Inflammatory macrophage treated with lipopolysaccharide for 4 hours (primary cell): ENCODE measurements at places on chromosomes 1 and 21.

DNA sequence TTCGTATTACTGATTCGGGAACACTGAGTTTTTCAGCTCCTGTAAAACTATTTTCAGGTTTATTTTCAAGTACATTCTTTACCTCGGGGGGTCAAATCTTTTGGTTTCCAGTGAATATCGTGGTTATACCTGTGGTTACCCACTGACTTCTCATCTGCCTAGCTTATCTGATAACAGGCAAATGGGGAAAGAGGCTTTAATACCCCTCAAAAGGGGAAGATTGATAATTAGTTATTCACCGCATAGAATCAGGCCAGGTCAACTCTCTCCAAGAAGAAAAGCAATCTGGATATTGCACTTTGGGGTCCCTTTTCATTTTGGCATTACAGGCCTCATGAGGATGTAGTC lies 23.0 kb downstream of the RUNX1 start:
- DNase-seq = no peak

DNA sequence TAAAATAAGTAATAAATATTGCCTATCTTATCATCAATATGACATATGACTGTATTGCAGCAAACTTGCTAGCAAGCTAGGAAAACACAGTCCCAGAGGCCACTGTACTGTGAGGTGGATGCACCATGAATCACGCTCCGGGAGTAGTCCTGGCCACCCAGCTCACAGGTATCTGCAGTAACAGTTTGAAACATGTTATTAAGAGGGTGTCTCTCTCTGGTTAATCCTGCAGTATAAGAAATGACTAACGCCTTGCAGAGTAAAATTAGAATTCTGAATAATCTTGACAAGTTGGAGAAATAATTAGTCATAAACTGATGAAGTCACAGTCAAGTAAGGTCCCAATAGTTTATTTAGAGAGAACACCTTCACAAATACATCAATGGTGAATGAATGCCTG lies 34.0 kb upstream of the DPT start:
- DNase-seq = no peak

DNA sequence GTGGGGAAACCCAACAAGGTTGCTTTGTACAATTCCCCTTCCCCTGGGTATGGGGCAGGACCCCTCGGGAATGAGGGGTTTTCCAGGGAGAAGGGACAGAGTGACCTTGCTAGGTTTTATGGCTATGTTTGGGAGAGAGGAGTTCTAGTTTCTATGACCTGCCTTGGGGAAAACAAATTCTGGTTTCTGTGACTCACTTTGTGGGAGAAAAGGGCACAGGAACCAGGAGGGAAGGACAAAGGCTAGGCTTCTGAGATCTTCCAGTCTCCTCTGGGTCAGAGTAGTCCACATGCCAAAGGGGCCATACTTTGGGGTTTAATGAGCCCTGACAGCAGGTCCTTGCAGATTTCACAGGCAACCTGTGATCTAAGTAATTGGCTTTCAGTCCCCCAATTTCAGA lies 5.5 kb upstream of the PTGER3 start:
- no peak for DNase-seq

GRCh38 chr1:153265457-153265856 lies 6.0 kb downstream of the LORICRIN start:
- no peak for DNase-seq

DNA sequence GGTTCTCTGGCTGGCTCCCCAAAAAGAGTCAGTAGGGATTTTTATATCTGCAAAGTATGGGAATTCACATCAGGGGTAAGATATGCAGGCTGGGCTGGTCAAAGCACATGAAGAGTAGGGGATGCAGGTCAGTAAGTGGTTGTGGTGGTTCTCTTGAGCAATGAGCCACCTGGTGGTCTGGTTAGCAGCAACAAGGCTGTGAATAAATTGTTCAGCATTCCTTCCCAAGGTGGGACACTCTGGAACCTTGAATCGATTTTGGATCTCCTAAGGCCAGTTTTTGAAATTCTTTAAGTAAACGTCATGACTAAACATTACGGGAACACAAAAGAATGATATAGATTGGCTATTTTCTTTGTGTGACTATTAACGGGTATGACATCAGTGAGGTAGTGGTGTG lies 563.0 kb upstream of the NEGR1 start:
- no peak for DNase-seq

- no peak for DNase-seq
Observed at GRCh38 chr1:219966071-219966349, 37.7 kb upstream of the SLC30A10 start.

GRCh38 chr1:7942214-7942921 lies 1.7 kb upstream of the TNFRSF9 start:
- DNase-seq = peak; percentile 79

- no peak for DNase-seq
Observed at GRCh38 chr1:56814205-56814604, 5.0 kb downstream of the FYB2 start.

- no peak for DNase-seq
Observed at GRCh38 chr21:46557469-46557868, 47.4 kb downstream of the S100B start.

- no peak for DNase-seq
Observed at GRCh38 chr1:6180707-6181311, 688 bp upstream of the CHD5 start.

GRCh38 chr1:211912038-211912437 lies 81.5 kb upstream of the LPGAT1 start:
- no peak for DNase-seq

DNA sequence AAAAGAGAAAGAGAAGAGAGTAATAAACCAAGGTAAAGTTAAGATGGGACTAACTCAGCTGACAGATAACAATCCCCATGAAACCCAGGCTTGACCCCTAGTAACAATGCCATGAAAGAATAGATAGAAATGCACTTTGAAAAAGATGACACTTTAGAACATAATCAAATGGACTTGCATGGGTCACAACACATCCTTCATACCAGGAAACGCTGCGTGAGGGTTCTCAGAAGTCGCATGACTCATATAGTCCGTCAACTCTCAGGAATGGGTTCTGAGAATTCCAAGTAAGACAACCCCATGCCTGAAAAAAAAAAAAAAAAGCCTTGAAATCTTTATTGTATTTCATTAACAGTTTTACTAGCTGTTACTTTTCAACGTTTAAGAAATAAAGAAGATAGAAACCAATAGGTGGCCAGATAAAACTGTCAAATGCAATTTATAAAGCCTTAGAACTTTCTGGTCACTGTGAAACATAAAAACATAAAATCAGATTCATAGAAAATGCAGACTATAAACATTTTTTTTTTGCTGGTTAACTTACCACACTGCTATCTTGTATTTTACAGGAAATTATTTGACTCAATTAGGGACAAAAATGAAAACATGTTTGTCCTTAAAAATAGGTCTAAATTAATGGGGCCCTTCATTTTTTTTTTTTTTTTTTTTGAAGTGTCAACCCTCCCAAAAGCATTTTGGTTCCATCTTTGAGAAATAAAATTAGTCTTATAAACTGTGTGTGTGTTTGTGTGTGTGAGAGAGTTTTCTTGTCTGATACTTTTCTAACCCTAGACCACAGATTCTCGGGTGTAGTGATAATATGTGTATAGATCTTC lies 202.1 kb downstream of the NCAM2 start:
- peak; percentile 84 for DNase-seq

DNA sequence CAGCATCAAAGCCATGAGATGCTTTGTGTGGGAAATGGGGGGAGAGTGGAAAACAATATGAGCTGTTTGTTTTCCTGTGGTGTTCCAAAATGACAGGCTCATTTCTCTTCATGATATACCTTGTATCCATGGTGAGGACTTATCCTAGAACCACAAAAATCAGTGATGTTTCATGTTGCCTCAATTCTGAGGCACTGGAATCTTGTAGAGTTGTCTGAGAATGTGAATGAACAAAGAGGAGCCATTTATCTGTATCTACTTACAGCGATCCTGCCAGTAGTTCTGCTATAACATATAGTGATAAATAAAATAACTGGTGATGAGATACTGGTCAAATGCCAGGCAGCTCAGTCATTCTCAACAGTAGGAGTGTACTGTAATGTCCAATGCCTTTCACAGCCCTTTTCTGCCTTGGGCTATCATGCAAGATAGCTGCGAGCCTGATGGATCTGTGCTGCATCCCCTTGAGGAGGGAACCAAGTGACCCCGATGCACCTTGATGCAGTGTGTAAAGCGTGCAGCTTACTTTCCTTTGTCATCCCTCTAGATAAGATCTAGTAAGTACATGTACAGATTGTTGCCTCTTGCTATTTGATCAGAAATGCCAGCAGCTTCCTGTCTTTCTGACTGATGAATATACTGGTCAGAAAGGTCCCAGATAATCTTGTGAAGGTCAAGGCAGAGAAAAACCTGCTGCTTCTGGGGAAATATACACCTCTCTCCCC lies 52.8 kb downstream of the SLC44A3 start:
- DNase-seq = no peak

- DNase-seq = peak; percentile 67
Observed at GRCh38 chr1:156704930-156705320, 458 bp downstream of the CRABP2 start.

DNA sequence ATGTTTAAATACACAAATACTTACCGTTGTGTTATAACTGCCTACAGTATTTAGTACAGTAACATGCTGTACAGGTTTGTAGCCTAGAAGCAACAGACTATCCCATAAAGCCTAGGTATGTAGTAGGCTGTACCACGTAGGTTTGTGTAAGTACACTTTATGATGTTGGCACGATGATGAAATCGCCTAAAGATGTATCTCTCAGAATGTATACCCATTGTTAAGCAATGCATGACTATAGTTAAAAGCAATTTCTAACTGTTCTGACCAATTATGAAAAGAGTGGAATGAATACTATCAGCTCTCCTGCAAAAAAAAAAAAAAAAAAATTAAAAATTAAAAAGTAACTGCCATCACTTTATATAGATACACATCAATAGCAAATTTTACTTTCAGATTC lies 11.4 kb downstream of the HP1BP3 start:
- no peak for DNase-seq
